NCI-H460 (cell line): ENCODE measurements at places on chromosomes 13 and 19. TPM values are rescaled to one million over a fixed set of nuclear protein-coding genes. Genes with fewer than 3 reads are reported as not detected.

The LIG1 gene
- total RNA-seq = 22.5 and 25.9 TPM in 2 replicates

GRCh38 chr13:109628251-109628699 lies 158.1 kb downstream of the IRS2 start:
- DNase-seq = no peak

DNA sequence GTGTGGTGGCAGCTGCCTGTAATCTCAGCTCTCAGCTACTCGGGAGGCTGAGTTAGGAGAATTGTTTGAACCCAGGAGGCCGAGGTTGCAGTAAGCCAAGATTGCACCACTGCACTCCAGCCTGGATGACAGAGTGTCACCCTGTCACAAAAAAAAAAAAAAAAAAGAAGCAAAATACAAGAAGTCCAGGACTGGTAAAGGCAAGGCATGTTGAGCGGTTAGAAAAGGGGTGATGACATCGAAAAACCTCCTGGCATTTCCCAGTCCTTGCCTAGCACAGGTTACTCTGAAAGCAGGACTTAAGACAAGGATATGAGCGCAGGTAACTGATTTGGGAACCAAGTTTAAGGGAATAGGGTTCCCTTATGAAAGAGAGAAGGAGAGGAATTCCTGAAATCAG lies 2.5 kb upstream of the LILRB4 start:
- DNase-seq = no peak

- DNase-seq = peak; percentile 22
Observed at GRCh38 chr13:110575322-110576069, 14.0 kb upstream of the RAB20 start.

DNA sequence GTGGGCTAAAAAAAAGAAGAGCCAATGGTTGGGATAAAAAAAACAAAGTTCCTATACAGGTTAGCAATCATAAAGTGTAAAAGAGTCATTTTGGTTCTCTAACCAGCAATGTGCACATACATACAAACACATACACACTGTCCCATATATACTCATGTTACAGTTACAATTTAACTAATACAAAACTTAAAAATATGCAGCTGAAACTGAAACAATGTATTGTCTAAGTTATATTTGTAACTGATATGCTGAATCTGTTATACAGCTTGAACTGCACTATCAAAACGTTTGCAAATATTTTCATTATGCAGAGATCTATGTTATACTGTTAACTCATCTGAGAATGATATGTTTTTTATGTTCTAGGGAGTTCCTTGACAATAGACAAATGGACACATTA lies 173.7 kb downstream of the KLF12 start:
- DNase-seq = no peak

GRCh38 chr13:82565201-82565600 lies 1317.1 kb downstream of the SLITRK1 start:
- DNase-seq = no peak

- no peak for DNase-seq
Observed at GRCh38 chr13:90003566-90003965, 1343.9 kb upstream of the MIR17HG start.

GRCh38 chr19:38837656-38838121 lies 6.1 kb upstream of the ECH1 start:
- no peak for DNase-seq

DNA sequence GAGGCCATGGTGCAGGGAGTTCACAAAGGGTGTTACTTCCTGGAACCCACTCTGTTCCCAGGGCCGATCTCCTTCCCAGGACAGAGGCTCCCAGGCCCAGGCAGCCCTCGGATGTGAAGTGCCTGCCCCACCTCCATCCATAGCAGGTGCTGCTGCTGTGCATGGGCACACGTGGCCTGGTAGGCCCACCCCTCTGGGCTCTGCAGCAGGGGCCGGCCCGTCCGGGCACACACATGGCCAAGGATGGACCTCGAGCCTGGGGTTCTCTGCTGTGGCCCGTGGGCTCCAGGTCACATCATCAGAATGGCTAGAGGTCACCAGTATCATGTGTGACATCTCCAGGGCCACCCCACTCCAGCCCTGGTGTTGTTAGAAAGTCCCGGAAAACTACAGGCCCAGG lies 71.8 kb downstream of the GADD45B start:
- no peak for DNase-seq

GRCh38 chr19:2478756-2479555 lies 3.0 kb downstream of the GADD45B start:
- DNase-seq = no peak

GRCh38 chr13:88107570-88107969 lies 436.4 kb downstream of the SLITRK5 start:
- DNase-seq = no peak

DNA sequence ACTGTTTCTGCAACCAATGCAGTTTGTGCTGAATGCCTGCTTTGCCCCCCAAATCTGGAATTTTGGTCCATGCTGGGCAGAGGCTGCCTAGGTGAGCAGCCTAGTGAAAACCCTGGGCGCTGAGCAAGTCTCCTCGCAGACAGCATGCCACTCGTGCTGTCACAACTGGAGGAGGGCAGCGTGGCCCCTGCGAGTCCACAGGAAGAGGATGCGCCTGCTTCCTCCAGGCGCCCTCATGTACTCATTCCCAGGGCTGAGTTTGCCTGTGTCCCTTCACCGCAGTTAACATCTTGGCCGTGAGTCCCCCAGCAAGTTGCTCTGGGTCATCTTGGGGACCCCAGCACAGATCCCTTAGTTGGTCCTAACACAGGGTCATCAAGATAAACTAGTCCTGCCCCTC lies 26.2 kb upstream of the TMEM160 start:
- DNase-seq = no peak

DNA sequence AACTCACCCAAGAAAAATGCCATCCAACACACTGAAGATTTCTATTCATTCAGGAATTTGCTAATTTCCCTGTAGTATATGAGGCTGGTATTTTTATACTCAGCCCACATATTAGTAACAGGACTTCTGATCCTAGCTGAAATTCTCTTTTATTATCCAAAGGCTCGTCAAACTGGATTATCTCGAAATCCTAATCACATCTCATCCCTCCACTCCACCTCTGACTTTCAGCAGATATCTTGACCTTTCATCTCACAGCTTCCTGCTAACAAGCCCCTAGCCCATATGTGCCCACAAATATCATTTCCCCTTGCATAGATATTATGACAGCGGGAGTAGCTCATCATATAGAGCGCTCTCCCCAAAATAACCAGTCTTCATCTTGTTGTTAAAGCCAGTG lies 279.7 kb downstream of the FGF14 start:
- DNase-seq = no peak

DNA sequence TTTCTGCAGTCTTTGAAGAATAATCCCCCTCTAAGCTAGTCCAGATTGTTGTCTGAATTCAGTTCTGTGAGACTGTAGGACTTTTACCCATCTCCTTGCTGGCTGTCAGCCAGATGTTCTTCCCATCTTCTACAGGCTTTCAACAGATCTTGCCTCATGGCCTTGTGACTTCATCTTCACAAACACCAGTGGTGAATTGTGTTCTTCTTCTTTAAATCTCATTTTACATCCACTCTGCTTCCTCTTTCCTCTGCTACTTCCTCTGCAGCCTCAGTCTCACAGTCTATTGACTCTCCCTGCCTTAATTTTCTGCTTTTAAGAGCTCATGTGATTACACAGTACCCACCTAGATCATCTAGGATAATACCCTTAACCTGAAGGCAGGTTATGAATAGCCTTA lies 859.0 kb upstream of the SLITRK1 start:
- DNase-seq = no peak

GRCh38 chr13:72851678-72852014 lies 69.7 kb downstream of the PIBF1 start:
- no peak for DNase-seq
